ENCODE measurements at places on chromosomes 12 and 14.

GRCh38 chr14:53380052-53380866 lies 227.1 kb upstream of the DDHD1 start:
- DNase-seq = no peak

DNA sequence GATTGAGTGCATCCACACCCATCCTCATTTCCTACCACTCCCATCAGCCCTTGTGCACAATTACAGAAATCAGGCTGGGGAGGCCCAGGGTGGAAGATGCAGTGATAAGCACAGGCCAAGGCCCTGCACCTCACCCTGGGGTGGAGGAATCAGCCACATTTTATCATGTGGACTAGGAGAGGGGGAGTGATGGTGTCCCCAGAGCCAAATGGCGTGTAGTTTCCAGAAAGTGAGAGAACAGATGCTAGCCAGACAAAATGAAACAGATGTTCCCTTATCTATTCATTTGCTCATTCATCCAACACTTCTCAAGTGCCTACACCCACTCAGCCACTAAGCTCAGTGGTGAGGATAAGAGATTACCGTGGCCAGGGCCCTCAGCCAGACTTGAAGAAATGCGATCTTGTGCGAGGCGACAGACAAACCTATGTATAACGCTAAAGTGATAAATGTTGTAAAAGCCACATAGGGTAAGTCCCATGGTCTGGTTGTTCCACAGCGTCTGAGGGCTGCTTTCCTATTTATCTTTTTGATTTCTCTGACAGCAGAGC lies 93.6 kb downstream of the STAB2 start:
- DNase-seq = no peak

DNA sequence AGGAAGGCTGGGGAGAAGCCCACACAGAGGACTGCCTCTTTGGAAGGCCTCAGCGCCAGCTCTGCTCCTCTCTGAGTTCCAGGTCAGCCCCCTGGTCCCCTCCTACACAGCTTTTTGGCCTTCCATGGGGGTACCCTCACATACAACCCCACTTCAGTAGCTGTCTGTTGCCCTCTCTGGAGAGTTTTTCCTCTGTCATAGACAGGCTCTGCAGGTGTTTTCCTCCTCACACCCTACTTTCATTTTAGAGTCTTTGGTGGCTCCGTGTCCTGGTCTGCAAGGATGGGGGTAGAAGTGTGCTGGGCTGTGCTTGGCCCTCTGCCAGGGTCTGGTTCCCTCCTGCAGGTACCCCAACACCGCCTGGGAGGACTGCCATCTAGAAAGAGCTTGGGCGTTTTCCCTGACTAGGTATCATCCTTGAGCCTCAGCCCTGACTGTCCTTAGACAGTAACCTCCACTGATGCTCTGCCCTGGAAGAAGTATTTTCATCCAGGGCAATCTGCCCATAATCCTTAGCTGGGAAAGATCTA lies 15.1 kb downstream of the ZDHHC22 start:
- DNase-seq = no peak

DNA sequence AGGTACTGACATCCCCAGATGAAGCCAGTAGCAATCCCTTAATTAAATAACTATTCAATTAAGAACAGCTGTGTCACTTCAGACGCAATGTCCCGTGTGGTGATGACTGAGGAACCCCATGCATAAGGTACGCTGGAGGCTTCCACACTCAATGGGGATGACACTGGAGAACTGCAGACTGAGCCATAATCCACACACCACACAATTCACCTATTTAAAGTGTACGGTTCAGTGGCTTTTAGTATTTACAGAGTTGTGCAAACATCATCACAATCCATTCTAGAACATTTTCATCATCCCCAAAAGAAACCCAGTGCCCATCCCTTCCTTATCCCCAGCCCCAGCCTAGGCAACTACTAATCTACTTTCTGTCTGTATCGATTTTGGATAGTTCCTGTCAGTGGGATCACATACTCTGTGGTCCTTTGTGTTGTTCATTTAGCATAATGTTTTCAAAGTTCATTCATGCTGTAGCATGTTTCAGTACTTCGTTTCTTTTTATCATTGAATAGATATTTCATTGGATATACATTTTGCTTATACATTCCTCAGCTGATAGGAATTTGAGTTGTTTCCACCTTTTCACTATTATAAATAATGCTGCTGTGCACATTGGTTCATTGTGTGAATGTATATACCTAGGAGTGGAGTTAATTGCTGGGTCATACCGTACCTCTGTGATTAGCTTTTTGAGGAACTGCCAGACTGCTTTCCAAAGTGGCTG lies 61.1 kb downstream of the NINJ2 start:
- no peak for DNase-seq

DNA sequence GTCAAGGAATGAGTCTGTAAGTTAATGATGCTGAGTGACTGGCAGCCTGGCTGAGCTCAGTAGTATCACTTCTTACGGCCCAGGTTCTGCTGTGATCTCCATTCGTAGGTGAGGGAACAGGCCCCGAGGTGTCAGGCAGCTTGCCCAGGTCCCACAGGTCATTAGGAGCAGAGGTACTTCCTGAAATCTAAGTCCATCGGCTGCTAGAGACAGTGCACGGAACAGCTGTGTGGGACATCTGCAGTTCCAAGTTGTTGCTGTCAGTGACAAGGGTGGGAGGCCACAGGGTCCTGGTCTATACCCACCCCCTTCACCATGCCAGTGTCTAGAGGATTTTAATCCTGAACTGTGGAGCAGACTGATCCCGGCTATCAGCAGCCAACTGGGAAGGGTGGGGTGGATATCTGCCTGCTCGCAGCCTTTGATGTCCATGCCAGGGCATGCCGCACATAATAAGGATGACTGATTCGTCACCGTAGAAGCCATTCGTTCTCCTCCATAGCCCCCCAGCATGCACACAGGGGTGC lies 82.3 kb upstream of the RIN3 start:
- DNase-seq = no peak

- no peak for DNase-seq
Measured at GRCh38 chr14:79516009-79516408, 695.3 kb downstream of the DIO2 start.

DNA sequence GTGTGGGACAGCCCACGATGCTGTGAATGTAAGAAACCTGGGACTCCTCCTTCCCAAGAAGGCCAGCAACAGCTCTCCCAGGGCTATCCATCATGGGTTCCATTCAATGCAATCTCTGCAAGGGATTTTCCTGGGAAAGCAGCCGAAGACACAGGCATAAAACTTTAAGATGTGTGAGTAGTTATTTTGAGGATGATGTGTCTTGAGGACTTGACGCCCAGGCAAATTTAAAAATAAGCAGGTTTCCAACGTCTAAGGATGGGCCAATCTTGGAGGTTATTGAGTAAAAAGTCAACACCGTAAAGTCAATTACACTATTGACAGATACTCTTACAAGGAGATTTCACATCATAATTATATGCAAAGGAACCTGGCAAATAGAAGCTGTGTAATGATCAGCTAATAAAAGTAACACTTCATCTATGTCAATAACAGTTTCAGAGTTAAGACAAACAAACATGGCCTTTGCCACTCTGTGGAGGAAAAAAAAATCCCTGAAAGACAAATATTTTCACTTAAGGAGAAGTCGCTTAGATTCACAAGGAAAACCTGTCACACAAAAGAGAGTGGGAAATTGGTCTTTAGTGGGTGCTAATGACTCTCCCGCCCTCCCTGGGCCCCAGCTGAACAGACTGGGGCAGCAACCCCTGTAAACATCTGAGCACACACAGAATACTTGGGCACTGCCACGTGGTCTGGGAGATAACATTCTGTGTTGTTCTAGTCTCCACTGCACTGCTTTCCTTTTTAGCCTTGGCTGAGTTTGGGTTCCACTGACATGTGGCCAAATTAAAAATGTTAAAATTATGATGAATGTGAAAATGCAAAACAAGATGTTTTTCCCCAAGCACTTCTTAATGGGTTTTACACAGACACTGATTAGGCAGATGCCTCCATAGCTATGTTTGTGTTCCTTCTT lies 240.9 kb downstream of the FOXN3 start:
- no peak for DNase-seq

GRCh38 chr14:81716953-81717352 lies 183.3 kb upstream of the SEL1L start:
- no peak for DNase-seq

DNA sequence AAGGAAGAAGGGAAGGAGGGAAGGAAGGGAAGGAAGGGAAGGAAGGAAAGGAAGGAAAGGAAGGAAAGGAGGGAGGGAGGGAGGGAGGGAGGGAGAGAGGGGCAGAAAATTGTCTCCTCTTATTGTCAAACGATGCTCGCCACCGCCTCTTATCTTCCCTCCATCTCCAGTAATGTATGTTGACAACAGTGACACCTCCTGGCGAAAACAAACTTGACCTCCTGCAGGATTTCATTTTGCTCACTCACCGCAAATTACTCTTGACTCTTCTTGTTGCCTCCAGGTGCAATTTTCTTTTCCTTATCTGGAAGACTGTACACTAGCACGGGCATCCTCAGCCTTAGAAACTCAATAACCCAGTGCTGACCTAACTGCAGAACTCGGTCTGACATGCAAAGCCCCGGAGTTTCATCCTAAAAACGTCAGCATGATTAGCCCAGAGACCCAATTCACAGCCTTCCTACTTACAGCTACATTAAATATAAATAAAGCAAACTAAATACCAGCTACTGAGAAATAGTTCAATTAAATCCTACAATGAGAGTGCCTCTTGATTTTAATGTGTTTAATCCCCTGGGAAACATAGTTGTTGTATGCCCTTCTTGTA lies 512.4 kb upstream of the TMPO start:
- peak; percentile 61 for DNase-seq

DNA sequence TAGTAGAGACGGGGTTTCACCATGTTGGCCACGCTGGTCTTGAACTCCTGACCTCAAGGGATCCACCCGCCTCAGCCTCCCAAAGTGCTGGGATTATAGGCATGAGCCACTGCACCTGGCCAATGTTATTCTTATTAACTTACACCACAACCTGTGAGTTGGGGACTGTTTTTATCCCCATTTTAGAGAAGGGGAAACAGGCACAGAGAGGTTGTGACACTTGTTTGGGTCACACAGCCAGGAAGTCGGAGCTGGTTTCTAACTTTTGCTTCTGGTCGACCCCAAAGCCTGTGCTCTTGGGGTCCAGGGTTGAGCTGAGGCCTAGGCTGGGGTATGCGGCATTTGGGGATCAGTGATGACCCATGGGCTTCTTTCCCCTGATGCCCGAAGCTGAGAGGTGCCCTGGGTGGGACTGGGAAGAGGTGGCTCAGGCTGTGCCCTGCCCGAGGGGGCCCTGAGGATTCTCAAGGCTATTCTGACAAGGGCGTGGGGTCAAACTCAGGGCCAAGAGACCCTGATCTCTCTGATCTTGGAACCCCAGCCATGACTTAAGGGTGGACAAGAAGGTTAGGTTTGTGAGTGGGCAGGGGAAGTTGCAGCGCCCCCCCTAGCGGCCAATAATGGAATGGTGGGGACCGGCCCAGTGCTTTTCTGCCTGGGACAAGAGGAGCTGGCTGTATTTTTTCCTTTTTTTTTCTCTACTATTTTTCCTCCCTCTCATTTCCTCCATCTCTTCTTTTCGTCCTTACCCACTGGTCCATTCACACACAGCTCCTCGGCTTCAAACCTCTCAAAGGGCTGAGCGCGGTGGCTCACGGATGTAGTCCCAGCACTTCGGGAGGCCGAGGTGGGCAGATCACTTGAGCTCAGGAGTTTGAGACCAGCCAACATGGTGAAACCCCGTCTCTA lies 3.0 kb downstream of the SDSL start:
- DNase-seq = no peak

DNA sequence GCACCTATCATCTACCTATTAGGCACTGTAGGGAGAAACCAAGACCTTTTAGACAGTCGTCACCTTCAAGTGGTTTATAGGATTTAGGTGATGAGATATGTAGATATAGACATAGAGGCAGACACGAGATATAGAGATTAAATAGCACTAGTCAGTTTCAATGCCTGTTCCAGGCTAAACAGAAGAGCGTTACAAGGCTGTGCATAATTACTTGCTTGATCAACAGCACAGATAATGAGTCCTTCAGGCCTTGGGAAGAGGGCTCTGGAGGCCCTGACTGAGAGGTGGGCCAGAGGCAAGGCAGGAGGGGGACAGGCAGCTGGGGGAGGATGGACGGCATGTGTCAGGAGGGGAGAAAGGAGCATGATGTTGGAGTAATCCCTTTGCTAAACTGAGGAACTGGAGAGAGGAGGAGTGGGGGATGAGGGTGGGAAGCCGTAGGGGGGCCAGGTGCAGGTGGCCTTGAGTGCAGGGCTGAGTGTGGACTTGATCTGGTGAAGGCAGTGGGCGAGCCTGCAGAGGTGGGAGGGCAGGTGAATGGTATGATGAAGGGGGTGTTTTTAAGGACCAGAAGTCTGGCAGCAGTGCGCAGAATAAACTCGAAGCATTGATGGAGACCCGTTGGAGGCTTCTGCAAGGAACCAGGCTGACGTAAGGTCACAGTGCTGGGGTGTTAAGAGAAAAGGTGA lies 43.9 kb upstream of the ATP23 start:
- no peak for DNase-seq

- DNase-seq = no peak
Measured at GRCh38 chr14:92465353-92466055, 48.1 kb upstream of the RIN3 start.

- no peak for DNase-seq
Measured at GRCh38 chr14:34340025-34340625, 121.9 kb downstream of the SPTSSA start.

- DNase-seq = no peak
Measured at GRCh38 chr12:124809391-124809790, 54.3 kb downstream of the SCARB1 start.

GRCh38 chr12:57604992-57605810 lies 577 bp downstream of the DTX3 start:
- no peak for DNase-seq

DNA sequence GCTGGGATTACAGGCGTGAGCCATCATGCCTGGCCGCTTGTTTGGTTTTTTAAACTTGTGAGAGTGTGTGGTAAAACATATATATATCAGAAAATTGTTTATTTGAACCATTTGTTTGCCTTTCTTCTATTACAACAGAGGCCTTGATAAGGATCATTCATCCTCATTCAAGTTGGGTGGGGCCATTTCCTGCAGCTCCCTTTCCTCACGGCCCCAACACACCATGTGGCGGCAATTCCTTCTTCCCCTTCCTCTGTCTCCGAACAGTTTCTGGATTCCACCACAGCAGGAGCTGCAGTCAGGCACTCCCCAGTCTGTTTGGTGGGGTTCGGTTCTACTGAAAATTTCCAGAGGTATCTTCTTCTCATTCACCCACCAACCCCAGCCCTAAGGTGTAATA lies 42.0 kb upstream of the RASSF3 start:
- DNase-seq = no peak

GRCh38 chr12:122309564-122310121 lies 43.3 kb upstream of the VPS33A start:
- no peak for DNase-seq

DNA sequence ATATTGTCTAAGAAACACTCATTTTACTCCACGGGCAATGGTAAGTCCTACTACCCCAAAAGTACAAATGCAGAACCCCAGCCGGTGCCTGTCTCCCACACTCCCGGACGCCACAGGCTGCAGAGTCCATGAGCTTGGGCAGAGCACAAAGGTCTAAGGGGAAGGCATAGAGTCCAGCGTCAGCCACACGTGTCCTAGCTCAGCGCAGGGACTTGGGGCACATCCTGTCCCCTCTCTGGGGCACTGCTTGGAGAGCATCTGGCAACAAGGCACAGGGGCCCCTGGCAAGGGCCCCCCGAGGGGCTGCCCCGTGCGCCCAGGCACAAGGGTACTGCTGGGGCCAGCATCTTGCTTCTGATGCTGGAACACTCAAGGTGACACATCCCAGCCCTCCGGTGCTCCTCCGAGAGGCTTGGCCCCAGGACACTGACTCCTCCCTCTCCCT lies 58.4 kb downstream of the BCL11B start:
- no peak for DNase-seq

- no peak for DNase-seq
Measured at GRCh38 chr14:47438650-47439140, 236.7 kb downstream of the MDGA2 start.
